Spleen (tissue), 13 donors: ENCODE measurements at places on chromosomes 13 and 19. TPM values are rescaled to one million over a fixed set of nuclear protein-coding genes. Genes with fewer than 3 reads are reported as not detected.

GRCh38 chr19:49570138-49570856 is 10.1 kb downstream of the NOSIP start:
- DNase-seq, result no peak

- no peak for DNase-seq
These were observed 166.4 kb downstream of the DCLK1 start for GRCh38 chr13:35964863-35965180.

DNA sequence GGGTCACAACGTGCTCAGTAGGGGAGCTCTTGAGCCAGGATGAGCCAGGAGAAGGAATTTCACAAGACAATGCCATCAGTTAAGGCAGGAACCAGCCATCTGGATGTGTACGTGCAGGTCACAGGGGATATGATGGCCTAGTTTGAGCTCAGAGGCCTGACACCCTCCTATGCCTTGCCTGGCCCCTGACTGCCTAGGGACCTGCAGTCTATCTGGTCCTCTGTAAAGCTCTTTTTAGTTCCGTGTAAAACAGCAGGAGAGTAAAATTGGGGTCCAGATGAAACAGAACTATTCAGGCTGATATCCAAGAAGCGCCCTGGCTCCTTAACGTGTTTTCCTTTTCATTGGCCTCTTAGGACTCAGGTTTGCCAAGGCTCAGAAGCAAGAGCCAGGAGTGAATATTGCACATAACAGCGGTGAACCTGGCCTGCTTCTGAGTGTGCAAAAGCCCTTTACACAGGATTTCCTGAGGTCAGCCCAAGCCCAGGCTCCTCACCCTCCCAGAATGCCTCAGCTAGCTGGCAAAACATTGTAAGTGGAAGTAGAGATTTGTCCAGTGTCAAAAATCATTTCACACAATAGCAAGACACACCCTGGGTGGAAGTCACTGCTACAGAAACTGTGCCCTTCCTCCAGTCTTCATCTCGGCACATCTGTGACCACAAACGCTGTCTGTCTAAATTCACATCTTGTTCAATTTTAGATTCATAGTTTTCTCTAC is 777.2 kb downstream of the UQCRFS1 start:
- no peak for DNase-seq

- no peak for DNase-seq
These were observed 9.8 kb upstream of the MZF1 start for GRCh38 chr19:58582985-58583384.

DNA sequence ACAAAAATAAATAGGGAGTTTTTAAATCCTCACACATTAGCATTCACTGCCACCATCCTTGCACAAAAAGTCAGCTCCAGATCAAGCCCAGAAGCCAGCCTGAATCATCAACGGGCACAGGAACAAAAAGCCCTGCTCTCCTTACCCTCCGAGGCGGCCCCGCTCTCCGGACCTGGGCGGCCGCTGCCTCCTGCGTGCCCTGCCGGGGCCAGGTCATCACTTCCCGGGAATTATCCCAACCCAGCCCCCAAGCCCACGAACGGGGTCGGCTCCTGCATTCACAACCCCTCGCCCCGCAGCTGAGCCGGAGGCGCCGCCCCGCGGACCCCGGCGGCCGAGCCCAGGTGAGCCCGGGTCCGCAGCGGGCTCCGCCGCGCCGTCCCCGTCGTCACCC is 754 bp downstream of the DNAJB1 start:
- DNase-seq, result no peak

DNA sequence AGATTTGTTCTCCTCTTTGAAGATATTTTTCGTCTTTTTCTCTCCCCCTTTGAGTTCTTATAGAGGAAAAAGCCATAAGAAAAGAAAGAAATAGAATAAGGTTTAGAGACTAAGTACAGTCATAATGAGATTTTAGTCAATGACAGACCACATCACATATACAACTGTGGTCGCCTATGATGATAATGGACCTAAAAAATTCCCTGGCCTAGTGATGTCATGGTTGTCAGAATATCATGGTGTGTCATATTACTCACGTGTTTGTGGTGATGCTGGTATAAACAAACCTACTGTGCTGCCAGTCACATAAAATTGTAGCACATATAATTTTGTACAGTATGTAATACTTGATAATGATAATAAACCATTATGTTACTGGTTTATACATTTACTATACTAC is 1096.1 kb downstream of the OLFM4 start:
- no peak for DNase-seq

Gene FCAR
- 39.1 TPM for total RNA-seq

Gene DLL3
- total RNA-seq, result not detected
